CD4-positive, alpha-beta memory T cell (primary cell): ENCODE measurements at places on chromosomes 4 and X.

- DNase-seq = no peak
Measured at GRCh38 chr4:158182736-158183135, 9.9 kb upstream of the GASK1B start.

DNA sequence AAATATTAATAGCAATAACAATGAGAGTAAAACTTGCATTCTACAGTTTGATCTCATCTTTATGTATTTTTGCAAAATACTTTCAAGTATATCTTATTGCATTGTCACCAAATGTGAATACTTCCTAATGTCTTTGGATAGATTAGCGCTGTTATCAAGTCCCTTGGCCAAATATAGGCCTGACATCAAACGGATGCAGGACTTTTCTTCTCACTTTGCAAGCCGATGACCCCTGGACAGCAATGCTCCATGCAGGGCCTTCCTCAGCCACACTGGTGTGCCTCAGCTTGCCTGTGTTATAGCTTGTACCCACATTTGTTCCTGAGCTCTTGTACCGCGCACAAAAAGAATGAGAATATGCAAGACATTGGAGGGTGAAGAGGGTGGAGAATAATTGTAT, 18.0 kb upstream of the NMU start:
- DNase-seq = no peak

DNA sequence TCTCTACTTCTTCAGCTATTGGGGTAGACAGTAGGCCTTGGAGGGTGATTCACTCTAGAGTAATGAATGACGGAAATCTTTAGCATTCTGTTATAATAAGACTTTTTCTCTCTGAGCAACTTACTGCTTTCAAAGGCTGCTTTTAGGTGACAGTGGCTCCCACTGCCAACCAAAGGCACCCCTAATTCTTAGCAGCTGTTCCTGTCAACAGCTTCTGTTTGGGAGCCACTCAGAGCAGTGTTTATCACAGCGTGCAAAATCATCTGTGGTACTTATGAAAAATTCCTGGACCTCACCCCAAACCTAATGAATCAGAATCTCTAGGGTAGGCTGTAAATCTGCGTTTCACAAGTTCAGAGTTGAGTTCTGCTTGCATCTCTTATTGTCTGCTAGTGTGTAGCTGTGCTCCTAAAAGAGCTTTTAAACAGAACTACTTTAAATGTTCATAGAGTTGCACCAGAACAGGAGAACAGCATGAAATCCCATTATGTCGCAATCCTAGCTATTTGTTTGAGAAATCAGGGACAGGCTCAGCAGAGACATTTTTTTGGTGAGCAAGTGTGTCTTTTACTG, 52.8 kb upstream of the POU4F2 start:
- DNase-seq = no peak

GRCh38 chr4:109548655-109549054, 11.4 kb upstream of the MCUB start:
- no peak for DNase-seq

DNA sequence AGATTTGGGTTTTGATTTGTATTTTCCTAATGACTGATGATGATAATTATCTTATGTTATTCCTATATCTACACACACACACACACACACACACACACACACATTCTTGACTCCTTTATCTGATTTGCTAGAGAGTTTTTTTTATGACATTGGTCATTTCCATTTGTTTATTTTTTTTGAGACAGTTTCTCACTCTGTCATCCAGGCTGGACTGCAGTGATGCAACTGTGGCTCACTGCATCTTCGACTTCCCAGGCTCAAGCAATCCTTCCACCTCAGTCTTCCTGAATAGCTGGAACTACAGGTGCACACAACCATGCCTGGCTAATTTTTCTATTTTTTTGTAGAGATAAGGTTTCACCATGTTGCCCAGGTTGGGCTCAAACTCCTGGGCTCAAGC, 6.7 kb downstream of the ZNF81 start:
- no peak for DNase-seq

GRCh38 chr4:138909587-138909986, 106.0 kb upstream of the NOCT start:
- DNase-seq = no peak

- DNase-seq = no peak
Measured at GRCh38 chrX:105468741-105469140, 248.2 kb upstream of the TEX13A start.

DNA sequence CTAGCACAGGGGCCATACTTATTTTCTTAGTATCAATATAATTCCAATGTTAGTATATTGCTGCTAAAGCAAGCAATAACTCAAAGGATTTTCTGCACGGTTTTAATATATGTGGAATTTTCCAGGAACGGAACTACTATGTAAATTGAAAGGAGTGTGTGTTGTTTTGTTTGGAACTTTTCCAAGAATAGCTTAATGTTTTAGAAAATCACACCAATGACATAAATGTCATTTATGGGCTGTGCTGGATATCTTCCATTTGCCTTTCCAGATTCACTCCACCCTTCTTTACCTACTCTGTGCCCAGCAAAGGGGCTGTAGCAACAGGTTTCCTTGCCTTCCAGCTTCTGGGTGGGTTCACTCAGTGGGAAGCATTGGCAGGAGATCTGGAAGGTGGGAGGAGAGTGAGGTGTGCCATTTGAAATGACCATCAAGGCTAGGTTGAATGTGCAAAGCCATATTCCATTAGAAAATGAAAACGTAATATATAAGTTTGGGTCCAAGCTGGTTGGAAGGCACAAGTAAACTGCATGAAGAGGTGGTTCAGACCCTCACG, 25.2 kb upstream of the ZFX start:
- no peak for DNase-seq

DNA sequence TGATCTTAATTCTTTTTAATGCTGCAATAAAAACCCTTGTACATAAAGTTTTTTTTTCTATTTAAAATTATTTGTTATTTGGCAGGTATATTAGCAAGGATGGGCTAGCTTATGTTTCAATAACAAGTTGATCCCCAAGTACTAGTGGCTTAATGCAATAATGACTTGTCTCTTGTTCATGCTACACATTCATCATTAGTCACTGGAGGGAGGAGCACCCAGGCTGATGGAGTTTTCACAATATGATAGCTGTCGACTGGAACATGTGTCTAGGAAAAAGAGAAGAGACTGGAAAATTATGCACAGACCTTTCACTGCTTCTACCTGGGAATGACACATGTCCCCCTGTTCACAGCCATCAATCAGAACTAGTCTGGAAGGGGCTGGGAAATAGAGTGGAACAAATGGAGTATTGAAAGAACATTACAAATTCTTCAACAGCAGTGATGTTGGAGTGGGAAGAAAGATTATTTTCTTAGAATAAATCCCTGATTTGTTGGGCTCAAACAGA, 387.9 kb upstream of the RPS6KA3 start:
- no peak for DNase-seq

- DNase-seq = no peak
Measured at GRCh38 chrX:7261672-7262332, 113.8 kb upstream of the PUDP start.

GRCh38 chrX:136759968-136760367, 20.8 kb downstream of the ARHGEF6 start:
- peak; percentile 20 for DNase-seq

DNA sequence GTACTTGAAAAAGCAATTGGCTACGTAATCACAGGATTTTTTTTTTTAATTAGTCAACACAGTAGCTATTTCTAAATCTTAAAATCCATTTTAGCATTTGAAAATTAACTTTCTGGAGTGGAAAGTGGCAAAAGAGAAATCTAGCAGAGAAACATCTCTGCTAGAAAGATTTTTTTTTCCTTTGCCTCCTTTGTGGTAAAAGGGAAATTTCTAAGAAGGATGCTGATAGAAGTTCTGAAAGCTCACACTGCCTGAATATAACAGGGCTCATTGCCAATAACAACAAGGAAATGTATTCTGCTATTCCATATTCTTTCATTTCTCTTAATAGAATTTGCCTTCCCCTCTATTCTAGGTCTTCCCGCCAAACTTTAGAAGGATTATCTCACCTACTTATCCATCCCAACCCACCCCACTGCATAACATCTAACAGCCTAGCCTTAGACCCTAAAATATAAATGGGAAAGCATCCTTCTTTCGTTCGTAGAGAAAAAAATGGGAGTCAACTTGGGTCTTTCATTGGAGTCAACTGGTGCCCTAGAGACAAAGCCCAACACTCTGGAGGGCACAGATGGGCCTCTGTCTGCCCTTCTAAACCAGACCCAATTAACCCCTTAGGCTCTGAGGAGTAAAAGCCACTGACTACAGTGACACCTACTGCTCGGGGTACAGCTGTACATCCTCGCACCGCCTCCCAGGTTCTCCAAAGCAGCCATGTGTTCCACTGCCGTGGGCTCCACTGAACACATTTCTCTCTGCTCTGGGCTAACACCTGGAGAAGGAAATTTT, 103.9 kb downstream of the MAML3 start:
- no peak for DNase-seq

GRCh38 chrX:118948270-118948669, 26.1 kb upstream of the LONRF3 start:
- DNase-seq = no peak

- DNase-seq = no peak
Measured at GRCh38 chr4:39718366-39719323, 20.7 kb downstream of the UBE2K start.

DNA sequence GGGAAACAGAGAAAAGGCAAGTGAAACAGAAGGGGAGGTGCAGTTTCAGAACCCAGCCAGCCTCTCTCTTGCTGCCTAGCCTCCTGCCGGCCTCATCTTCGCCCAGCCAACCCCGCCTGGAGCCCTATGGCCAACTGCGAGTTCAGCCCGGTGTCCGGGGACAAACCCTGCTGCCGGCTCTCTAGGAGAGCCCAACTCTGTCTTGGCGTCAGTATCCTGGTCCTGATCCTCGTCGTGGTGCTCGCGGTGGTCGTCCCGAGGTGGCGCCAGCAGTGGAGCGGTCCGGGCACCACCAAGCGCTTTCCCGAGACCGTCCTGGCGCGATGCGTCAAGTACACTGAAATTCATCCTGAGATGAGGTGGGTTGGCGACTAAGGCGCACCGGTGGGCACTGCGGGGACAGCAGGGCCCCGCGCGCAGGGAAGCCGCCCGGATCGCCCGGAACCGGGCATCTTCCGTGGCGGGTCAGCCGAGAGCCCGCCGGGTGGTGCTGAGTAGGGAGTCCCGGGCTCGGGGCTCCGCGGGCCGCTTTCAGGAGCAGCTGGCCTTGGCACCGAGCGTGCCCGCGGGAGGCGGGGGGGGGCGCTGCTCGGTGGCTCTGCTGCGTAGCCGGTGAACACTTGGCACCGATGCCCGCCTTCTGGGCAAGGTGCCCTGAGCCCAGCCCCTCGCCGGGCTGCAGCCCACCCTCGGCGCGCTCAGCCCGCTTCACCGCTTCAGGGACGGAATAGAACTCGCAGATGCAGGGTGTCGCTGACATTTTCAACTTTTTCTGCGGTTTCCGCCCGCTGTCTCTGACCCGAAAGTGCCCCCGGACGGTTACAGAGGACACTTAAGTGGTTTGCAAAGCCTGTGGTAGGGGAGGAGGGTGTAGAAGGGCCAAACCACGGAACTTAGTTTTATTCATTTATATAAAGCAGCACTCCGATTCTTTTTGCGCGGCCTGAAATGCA, at the start of gene CD38:
Gene CD38 (plus strand): TSS at position 40 of the 953 bp plus-strand sequence. CDS start 87 bp downstream, at position 127.
- DNase-seq = peak; percentile 51

- DNase-seq = peak; percentile 68
Measured at GRCh38 chr4:184473499-184474262, 669 bp downstream of the IRF2 start.

DNA sequence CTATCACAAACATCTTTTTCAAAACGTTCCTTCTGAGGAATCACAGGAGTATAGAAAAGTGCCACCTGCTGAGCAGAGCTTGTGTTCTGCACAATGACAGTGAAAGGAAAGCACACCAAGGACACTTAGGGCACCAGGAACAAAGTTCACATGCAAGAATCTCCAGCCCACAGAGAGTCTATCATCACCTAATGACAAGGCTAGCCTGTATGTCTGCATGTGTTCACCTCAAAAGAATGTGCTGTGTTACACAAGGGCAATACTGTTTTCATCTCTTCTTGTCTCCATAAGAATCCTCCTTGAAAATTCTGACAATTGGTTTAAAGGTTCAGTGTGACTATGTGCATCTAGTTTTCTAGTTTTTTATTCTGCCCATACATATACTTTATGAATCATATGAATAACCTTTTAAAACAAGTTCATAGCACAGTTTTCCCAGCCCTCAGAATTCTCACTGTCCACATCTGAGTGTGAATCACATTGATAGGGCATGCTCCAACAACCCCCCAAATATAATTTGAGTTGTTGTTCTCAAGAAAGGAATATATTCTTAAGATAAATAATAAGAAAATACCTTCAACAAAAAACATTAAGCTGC, 118.0 kb downstream of the PWWP3B start:
- no peak for DNase-seq

DNA sequence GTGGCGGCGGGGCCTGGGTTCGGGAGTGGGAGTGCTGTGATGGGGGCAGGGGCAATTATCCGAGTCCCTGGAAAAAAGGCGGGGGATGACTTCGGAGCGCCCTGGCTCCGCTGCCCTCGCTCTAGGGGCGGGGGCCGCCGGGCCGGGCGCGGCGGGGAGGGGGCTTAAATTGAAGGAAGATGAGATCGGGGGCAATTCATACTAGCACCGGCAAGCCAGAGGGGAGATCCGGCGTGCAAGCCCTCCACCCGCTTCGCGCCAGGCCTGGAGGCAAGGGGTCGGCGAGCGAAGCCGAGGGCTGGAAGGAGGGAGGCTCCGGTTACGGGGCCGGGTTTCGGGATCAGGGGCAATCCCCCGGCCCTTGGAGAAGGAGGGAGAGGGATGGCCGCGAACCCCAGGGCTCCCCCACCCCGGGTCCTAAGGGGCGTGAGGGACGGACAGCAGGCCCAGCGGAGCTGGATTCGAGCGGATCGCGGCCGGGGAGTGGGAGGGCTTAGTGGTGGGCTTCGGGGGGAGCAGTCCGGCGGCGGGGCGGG, 1.2 kb downstream of the BCORL1 start:
- peak; percentile 10 for DNase-seq

DNA sequence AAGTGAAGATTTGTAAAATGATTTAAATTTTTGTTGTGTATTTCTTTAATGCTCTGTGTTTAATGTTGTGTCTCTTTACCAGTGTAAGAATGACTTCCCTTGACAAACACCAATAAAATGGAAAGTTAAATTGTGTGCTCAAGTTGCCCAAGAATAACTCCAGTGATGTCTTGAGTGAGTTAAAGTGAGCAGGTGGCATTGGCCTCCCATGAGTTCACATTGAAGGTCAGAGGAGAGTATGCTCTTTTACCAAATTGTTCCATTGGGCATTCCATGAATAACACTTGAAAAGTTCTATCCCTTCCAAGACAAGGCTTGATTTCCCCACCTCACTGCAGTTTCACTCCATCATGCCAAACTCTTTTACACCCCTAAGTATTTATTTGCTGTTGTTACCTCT, 4.5 kb downstream of the ANXA5 start:
- DNase-seq = no peak
